Lower leg skin (tissue), 4 donors: ENCODE measurements at places on chromosomes 6 and 20.
A peak's percentile ranks its signal among the peaks of the same experiment; 100 is the strongest.

DNA sequence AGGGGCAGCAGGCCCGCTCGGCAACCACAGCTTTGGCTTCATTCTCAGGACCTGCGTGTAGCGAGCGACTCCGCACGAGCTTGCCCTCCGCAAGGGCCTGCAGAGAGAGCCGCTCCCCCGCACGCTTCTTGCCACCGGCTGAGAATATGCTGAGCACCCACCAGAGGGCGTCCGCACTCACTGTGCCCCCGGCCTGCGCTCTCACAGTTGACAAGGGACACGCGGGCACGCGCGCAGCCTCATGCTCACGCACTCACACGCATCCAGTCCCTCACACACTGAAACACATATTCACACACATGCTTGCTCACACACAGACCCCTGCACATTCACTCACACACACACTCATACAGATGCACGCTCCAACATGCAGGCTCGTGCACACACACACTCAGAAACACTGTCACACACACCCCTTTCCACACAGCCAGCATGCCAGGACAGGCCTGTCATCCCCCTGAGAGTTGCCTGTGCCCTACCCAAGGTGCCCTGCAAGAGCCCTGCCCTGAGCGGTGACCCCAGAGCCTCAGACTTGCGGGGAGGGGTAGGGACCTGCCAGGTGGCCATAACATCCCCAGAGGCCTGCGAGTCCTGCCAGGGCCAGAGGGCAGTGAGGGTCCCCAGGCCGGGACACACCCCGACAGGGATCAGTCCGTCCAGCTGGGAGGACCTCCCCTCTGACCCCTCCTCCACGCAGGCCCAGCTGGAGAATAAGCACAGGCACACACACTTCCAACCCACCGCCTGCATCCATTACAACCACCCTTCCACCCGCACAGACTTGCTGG is 174.1 kb downstream of the BMP7 start:
- DNase-seq, result no peak

DNA sequence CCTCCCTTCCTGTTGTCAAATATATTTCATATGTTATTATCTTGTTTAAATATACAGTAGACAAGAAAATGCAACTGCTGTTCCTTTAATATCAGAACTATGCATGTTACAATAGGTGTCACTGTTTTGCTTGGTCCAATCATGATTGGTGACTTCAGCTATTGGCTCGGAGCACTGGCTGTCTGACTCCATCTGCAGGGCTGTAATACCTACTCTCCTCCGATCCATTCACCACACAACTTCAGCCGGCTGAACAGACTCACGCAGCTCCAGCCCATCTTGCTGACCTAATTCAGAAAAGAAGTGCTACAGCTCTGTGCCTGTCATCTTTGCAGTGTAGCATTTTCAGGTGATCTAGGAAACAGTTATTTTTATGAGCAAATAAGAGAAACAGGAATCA is at the start of gene BTBD3:
Gene BTBD3 (plus strand): TSS at position 231 of the 400 bp plus-strand sequence. CDS start 383 bp downstream, outside the sequence.
- peak; percentile 46 for DNase-seq

DNA sequence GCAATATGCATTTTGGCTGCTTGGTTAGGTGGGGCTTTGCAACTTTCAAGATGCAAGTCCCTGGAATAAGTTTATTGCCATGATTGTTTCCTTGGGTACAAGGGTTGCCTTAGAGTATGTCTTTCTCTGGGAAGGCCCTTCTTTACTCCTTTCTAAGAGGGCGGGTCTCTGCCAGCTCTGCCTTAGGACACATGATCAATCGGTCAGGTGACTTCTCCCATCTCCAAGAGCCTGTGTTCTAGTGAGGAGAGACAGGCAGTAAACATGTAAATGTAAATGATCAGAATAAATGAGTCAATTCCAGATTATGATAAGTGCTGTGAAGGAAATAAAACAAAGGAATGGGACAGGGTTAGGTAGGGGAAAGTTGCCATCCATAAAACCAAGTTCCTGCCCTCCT is 43.2 kb upstream of the BCAS1 start:
- DNase-seq, result no peak

- no peak for DNase-seq
Observed at GRCh38 chr6:38882157-38882556, 166.4 kb upstream of the GLP1R start.

- DNase-seq, result no peak
Observed at GRCh38 chr20:11814267-11814666, 103.4 kb upstream of the BTBD3 start.

DNA sequence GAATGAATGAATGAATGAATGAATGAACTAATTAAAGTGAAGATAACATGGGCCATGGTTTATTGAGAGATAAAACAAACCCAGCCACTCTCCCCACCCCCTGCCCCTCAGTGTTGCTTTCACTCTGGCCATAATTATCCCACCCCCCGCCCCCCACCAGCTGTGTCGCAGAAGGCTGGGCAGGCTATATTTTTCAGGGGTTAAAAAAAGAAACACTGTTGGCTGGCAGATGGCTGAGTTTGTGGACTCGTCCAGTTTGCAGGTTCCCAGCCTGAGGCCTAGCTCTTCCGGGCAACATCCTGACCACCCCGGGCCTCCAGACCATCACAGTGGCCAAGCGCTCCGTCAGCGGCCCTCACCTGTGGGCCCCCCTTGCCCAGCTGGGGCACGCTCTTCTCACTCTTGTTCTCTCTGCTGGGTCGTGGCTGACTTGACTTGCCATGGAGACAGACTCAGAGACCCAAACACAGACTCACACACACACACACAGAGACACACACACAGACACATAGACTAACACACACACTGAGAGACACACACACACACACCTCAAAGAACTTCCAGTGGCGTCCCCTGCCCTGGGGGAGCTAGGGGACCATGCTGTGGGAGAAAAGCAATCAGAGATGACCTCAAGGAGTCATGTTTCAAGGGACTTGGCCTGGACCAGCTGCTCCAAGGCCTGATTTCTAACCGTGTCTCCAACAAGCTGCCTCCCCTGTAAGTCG is 2.2 kb upstream of the GRM4 start:
- no peak for DNase-seq

DNA sequence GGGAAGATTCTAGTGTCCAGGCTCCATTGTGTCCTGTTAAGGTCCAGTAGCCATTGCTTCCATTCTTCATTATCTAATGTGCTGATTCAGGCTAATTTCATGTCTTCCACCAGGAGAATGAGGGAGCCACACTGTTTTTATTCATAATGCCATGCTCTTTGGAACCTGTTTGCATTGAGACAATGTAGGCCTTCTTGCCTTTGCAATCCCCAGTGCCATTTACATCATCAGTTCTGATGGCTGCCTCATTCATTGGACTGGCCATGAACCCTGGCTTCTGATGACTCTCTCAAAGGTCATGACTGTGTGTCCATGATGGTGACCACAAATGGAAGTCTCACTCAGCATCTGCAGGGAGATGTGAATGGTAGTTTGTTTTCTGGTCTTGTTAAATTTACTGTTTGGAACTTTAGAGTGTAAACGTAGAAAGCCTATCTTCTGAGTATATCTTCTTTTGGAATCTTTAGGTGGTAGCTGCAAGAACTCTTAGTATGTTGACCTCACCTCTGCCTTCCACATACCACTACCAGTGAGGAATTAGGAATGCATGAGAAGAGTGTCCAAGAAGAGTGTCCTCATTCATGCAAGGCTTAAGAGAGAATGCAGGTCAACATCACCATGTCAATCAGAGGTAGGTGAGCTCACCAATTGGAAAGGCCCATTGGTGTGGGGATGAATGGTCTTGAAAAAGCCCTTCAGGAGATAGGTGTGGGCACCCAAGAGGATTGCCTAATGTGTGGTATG is 42.9 kb upstream of the ZFP64 start:
- DNase-seq, result peak; percentile 25

DNA sequence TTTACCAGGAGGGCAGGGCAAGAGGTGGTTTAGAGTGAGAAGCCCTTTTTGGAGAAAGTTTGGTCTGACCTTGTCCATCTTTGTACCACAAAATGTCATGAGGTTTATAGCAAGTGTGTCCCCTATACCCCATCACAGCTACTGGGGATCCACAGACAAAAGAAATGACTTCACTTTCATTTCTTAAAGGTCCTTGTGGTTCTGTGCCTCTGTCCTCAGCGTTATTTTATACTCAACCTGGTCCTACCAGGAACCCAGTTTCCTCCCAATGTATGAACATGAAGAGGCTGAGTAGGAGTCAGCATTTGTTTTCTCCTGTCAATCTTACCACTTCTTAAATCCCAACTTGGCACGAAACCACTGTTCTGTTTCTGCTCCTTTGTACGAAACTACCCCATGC is 157.6 kb downstream of the NFATC2 start:
- DNase-seq, result no peak

GRCh38 chr6:107670792-107671199 is 153.3 kb downstream of the SCML4 start:
- peak; percentile 81 for DNase-seq

- DNase-seq, result no peak
Observed at GRCh38 chr6:39339096-39339867, 16.8 kb upstream of the KCNK16 start.

DNA sequence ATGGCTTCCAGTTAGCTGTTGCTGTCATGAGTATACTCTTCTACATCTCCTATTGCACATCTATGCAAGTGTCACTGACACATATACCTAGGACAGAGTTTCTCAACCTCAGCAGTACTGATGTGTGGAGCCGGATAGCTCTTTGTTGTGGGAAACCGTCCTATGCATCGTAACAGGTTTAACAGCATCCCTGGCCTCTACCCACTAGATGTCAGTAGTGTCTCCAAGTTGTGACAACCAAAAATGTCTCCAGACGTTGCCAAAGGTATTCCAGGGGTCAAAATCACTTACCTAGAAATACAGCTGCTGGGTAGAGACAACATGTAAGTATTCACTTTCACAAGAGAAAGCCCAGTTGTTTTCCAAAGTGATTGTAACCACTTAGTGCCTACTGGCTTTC is 637.6 kb downstream of the RNF144B start:
- DNase-seq, result no peak

DNA sequence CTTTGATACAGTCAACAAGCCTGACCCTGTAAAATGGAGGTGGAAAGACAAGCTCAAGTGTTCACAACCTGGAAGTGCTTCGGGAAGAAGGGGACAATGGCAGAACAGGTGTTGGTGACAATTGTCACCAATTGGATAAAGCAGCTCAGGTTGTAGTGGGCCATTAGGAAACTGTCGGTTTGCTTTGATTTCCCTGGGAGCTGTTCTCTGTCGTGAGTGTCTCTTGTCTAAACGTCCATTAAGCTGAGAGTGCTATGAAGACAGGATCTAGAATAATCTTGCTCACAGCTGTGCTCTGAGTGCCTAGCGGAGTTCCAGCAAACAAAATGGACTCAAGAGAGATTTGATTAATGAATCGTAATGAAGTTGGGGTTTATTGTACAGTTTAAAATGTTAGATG is 15.0 kb downstream of the CCR6 start:
- no peak for DNase-seq

DNA sequence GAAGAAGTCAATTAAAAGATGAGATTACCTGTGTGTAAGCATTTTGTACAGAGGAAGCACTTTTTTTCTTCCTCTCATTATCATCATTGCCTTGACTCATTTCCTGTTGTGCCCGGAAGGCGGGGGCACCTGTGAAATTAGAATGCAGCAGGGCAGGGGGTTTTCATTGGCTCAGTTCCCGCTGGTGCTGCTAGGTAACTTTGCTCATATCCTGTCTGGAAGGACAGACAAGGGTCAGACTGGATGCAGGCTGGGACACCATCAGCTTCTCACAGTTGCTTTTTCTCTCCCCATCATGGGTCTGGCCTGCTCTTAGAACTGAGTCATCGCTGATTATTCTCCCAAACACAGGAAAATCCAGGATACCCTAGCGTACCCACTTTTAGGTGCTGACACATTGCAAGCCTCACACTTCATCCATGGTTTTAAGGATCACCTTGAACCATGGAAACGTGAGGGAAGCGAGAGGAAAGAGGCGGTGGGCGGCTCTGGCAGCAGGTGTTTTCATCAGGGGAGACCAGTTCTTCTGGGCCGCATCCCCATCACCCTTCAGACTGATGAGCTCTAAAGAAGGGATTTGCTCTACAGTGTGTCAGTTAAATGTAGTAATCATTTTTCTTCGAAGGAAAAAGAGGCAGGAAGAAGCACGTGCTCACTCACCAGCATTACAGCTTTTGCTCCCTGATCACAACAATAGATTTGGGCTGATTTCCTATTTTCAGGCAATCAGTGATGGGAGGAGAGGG is 195.7 kb upstream of the SASH1 start:
- DNase-seq, result no peak

- no peak for DNase-seq
Observed at GRCh38 chr6:70734979-70735378, 67.3 kb downstream of the SMAP1 start.
